ENCODE measurements at places on chromosomes 3 and 15. TPM values are rescaled to one million over a fixed set of nuclear protein-coding genes. Genes with fewer than 3 reads are reported as not detected.

The HYAL2 gene
- 4.6 TPM for total RNA-seq

The APBA2 gene
- 9.1 TPM for total RNA-seq

The LRRC15 gene
- not detected for total RNA-seq

The CCR3 gene
- not detected for total RNA-seq

The KBTBD13 gene
- total RNA-seq = not detected

The DAG1 gene
- 9.1 TPM for total RNA-seq

The LRRC28 gene
- total RNA-seq = 23.3 TPM

The RTP2 gene
- total RNA-seq = not detected

The MESP2 gene
- not detected for total RNA-seq

DNA sequence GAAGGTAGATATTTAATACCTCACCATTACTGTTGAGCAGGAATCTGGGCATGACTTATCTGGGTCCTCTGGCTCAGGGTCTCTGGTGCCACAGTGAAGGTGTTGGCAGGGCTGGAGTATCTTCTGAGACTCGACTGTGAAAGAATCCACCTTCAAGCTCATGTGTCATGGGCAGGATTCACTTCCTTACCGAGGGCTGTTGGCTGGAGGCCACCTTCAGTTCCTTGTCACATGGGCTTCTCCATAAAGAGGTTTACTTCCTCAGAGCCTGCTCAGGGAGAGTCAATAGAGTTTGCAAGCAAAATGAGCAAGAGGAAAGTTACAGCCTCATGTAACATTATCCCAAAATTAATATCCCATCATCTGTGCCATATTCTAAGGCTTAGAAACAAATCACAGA lies 459.5 kb downstream of the NR2F2 start:
- no peak for DNase-seq

DNA sequence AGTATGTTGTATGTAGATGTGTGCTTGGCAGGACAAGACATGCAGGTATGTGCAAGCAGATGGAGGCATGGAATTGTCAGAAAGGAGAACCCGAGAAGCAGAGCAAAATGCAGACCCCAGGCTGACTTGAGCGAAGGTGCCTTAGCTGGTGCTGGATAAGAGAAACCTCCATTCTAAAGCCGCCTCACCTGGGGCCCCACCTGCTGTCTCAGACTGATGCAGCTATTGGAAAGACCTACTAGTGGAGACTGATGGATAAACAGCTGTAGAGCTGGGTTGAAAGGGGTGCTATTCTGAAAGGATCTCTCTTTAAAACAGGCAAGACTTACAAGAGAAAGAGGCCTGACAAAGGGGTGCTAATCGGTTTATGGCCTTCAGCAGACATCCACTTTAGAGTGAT lies 86.2 kb downstream of the EPHB1 start:
- DNase-seq = no peak

- DNase-seq = no peak
These were observed 17.2 kb downstream of the ST3GAL6 start for GRCh38 chr3:98780343-98780742.

DNA sequence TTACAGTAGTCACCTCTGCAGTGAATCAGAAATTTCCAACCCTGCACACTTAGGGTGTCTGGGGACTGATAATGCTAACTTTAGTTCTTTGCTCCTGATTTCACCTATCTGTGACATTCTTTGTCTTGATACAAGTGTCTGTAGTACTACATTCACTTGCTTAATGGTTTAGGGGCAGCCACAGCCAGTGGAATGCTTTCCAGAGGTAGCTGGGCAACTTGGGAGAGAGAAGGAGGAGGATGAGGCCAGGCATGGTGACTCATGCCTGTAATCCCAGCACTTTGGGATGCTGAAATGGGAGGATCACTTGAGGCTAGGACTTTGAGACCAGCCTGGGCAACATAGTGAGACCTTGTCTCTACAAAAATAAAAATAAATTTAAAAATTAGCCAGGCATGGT lies 8.5 kb downstream of the BAHD1 start:
- no peak for DNase-seq

- no peak for DNase-seq
These were observed 1.8 kb upstream of the MYL3 start for GRCh38 chr3:46865031-46865507.

- peak; percentile 17 for DNase-seq
These were observed 108.9 kb upstream of the ETV5 start for GRCh38 chr3:186217820-186218164.

- no peak for DNase-seq
These were observed 27.3 kb downstream of the PARP16 start for GRCh38 chr15:65259367-65259797.

DNA sequence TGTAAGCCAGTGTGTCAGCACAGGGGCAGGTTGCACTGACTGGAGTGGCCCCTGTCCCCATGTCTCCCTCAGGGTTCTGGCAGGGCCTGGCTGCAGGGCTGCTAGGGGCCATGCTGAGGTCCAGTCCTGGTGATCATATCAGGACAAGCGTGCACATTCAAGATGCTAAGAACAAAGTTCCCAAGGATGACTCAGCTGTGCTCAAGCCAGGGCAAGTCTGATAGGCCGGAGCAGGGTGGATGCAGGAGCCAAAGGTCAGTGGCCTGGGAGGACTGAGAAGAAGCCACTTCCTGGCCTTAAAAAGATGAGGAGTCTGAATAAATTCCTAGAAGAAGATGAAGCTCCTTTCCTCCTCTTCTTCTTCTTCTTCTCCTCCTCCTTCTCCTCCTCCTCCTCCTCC lies 353.2 kb downstream of the AGBL1 start:
- no peak for DNase-seq

DNA sequence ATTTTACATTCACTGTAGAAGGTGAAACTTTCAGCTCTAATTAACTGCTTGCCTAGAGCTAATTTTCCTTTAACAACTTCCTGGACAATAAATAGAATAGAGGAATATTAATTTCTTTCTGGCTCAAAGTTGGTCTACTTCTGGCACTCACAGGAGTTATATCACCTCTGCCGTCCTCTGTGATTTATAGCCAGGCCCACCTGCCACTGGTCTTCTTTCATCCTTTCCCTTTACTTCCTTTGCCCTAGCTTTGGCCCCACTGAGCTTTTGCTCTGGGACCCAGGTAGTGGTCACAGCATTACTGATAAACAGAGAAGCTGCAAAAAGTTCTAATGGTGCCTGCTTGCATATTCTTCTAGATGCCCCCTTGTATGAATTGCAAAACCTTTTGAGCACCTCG lies 49.3 kb upstream of the ABHD10 start:
- DNase-seq = no peak

GRCh38 chr3:84998545-84998944 lies 39.8 kb downstream of the CADM2 start:
- DNase-seq = no peak

DNA sequence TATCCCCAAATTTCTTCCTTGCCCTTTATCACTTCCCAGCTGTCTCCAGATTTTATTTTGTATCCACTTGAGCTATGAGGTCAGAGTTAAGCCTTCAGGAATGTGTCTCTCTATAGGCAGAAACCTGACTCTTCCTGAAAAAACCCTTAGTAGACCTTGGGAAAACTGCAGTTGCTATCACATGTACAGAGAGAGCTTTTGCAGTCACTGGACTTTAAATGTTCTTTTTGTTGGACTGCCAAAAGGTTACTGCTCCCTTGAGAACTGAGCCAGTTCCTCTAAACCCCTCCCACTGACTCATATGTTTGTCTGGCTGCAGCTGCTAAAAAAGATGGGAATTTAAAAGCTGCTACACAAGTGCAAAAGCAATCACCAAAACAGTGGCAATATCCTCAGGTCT lies 169.1 kb upstream of the CCDC54 start:
- DNase-seq = no peak

DNA sequence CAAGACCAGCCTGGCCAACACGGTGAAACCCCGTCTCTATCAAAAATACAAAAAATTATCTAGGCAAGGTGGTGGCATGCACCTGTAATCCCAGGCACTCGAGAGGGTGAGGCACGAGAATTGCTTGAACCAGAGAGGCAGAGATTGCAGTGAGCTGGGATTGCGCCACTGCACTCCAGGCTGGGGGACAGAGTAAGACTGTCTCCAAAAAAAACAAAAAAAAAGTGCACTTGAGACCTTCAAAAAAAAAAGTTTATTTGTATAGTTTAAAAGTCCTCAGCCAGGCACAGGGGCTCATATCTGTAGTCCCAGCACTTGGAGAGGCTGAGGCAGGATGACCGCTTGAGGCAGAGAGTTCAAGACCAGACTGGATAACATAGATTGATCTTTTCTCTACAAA lies 2.1 kb downstream of the PBRM1 start:
- DNase-seq = no peak

- no peak for DNase-seq
These were observed 2.1 kb upstream of the GABRA5 start for GRCh38 chr15:26864664-26865191.

DNA sequence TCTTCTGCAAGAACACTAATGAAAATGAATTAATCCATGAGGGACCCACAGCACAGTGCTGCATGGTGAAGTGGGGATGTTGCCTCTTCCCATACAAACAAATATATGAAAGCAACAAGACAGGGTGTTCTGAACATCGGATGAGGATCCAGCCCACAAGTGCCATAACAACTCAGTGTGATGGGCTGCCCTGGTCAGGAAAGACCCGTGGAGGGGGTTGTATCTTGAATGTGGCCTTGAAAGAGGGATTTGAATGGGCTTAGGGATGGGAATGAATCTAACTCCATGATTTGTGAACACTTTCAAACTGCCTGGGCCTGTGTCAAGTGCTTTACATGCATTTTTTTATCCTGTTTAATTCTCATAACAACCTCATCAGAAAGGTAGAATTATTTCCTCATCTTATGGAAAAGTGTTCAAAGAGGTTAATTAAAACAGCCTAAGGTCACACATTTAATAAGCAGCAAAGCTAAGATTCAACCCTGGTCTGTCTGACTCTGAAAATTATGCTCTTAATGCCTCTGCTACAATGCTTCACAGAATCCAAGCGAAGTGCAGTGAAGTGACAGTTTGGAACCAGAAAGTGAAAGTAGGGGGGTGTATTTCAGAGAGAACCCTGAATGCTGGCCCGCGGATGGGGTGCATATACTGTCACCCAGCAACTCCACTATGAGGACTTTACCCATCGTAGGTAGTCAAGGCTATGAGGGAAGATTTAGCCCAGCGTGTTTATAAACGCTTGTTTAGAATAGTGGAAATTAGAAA lies 65.6 kb upstream of the HEG1 start:
- DNase-seq = peak; percentile 40

- DNase-seq = no peak
These were observed 31.3 kb downstream of the THSD4 start for GRCh38 chr15:71146580-71146982.

DNA sequence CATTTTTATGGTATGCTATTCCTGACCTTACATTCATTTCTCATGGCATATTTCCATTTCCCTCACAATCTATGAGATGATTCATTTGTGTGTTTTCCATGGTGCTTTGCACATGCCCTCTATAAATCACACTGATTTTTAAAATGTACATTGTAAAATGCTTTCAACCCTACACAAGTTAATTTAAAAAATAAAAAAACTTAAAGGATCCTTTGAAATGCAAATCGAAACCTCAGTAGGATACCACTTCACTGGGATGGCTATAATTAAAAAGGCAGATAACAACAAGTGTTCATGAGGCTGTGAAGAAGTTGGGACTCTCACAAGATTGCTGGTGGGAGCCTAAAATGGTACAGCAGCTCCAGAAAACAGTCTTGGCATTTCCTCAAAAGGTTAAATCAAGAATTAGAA lies 83.5 kb downstream of the FMN1 start:
- DNase-seq = no peak

DNA sequence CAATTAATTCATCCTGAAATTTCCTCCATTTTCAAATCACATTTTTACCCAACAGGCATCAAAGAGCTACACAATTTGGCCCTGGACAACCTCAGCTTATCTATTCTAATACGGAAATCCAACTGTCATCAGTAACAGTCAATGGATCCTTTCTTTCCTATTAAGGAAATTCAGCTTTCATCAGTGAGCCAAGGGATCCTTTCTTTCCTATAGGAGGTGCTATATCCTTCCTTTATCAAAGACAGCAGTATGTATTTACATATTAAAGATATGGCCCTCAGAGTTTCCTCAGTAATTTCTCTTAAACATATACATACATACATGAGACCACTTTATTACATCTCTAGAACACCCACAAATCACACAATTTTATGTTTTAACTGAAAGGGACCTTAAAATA lies 10.1 kb downstream of the DHX36 start:
- DNase-seq = no peak

- no peak for DNase-seq
These were observed 82.3 kb downstream of the IQSEC1 start for GRCh38 chr3:12990781-12991480.

DNA sequence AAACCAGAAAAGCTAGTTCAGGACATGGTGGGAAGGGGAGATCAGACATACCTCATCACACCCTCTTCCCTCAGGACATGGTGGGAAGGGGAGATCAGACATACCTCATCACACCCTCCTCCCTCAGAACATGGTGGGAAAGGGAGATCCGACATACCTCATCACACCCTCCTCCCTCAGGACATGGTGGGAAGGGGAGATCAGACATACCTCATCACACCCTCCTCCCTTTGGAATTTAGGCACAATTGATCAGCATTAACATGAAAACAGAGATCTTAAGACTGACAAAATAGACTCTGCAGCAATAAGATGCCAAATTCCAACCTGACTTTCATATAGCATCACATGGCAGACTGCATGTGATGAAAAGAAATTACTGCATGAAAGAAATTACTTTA lies 412.7 kb upstream of the ZNF717 start:
- DNase-seq = no peak

DNA sequence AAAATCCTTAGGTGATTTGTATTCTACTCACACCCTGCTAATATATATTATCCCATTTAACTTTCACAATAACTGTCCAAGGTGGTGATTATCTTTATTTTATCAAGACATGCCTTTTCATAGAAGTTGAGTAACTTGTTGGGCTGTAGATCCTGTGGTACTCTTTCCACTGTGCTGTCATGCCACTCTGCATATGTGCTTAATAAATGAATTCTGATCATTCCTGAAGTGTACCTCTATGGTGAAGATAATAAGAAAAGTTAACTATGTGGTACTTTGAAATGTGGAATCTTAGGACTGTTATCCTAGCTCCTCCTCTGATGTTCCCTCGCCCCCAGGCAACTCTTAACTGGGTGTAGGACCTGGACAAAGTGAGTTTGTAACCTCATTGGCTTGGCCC lies 5.2 kb downstream of the SNRK start:
- DNase-seq = no peak

DNA sequence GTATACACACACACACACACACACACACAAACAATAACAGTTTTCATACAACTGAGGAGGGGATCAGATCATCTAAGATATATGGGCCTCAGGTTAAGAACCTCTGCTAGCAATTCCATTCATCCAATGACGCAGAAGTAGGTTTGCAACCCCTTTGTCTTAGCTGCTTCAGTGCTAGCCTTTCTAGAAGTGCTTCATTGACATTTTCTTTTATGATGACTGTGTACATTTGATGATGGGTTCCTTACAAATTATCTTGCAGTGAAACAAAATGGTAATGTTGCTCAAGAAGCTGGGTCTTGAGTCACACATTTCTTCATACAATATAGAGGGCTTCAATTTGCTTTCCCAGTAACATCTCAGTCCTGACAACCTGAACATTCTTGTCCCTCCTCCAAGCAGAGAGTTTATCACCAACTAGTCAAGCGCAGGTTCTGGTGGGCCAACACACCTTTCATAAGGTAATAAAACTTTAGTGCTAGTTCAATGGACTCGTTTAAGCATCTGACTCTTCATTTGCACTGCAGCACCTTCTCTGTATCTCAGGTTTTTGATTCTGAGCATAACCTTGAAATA lies 269.5 kb downstream of the CNTN3 start:
- DNase-seq = no peak

All from activated T-cell treated with anti-CD3 and anti-CD28 coated beads, Interleukin-2, amount 50 U/mL, for 72 hours (primary cell).